HS-5 (cell line): ENCODE measurements at places on chromosomes 7 and 10.

DNA sequence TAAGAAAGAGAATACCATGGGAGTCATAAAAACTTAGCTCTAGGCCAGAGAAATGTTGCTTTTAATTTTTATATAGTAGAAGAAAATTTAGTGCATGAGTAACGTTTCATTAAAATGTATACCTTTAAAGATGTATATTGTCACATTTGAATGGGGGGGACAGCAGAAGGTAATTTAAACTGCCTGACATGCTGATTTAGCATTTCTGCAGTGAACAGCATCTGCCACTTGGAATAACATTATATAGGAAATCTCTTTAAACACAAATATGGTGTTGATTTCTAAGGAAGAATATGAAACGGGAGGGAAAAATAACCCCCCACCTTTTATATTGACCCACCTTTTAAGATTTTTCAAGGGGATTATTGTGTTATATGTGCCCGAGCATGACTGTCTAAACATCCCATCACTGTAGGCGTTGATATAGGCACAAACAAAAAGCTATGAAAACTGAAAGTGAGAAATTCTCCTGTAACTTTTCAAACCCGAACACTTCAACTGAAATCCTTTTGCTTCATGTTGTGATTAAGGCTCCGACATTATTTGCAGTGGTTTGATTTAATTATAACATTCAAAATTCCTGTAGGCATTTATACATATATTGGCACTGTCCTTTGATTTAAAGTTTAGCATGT lies 244.7 kb upstream of the CELF2 start:
- no peak for DNase-seq

DNA sequence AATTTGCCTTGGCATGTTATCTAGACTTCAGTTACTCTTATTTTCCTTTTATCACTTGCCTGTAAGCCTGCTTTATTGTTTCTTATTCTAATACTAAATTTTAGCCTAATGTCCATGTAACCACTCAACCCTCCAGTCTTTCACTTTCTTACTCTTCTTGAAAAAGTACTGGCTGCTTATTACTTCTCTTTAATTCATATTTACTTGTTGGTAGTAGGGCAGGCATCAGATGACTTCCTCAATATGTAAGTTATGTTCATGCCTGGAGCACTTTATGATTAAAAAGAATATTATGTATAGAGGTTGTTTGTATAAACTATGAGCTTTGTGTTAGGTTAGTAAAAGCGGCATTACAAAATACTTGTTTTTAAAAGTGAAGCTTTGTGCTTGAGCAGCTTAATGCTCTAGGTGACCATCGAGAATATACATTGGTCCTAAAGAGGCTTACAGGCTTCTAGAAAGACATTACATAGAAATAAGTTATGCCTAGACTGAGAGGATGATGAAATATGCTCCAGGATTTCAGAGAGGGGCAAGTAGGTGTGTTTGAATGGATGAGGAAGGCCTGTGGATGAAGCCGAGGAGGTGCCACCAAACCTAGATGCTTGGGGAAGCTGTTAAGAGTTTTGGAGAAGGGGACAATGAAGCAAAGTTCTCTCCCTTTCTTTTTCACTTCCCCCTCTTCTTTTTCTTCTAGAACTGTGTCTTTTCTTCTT lies 207.1 kb upstream of the HDAC9 start:
- no peak for DNase-seq

DNA sequence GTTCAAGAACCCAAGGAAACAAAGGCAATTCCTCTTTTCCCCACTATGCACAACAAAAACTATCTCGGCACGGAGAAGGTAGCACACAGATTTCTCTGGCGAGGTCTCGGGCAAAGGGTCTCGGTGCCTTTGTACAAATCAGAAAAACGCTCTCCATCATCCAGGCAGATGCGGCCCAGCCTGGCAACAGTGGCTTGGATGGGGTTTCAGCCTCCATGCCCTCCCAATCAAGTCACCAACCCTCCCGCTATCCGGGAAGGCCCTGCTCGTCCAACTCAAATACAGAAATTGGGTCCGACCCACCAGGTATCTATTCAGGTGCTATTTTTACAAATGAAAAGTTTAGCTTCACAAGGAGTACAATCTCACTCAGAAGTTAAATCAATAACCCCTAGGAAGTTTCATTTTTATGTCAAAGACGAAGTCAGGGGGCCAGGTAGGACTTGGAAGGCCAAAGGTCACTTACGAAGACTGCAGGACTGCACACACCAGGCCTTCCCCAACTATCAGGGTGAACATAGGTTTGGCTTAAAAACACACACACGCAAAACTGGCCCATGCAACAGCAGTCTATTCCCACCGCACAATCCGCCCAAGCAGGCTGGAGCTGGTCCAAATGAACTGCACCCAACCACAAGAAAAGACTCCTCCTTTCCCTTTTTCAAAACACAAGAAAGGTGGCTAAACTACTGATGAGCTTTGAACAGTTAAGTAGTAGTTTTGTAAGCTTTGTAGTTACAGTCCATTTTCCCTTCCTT lies 43.0 kb downstream of the GNA12 start:
- no peak for DNase-seq

GRCh38 chr7:151754142-151754590 lies 122.7 kb downstream of the PRKAG2 start:
- DNase-seq, result peak; percentile 95

DNA sequence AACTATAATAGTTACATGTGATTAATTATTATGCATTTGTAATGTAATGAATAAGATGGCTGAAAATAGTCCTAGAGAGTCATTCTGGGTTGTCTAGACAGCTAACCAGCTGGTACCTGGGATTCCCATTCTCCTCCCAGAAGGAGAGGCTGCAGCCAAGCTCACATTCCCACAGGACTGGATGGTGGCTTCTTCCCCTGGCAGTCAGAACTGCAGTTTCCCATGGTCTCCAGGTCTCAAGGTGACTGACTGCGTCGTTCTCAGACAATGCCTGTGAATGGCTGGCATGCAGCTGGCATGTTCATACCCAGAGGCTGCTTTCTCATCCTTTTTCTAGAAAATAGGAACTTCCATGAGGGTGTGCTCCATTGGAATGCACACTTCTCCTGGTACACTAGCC lies 21.3 kb downstream of the TAS2R16 start:
- no peak for DNase-seq

- DNase-seq, result no peak
These were observed 73.0 kb downstream of the PLXDC2 start for GRCh38 chr10:19889256-19889655.

DNA sequence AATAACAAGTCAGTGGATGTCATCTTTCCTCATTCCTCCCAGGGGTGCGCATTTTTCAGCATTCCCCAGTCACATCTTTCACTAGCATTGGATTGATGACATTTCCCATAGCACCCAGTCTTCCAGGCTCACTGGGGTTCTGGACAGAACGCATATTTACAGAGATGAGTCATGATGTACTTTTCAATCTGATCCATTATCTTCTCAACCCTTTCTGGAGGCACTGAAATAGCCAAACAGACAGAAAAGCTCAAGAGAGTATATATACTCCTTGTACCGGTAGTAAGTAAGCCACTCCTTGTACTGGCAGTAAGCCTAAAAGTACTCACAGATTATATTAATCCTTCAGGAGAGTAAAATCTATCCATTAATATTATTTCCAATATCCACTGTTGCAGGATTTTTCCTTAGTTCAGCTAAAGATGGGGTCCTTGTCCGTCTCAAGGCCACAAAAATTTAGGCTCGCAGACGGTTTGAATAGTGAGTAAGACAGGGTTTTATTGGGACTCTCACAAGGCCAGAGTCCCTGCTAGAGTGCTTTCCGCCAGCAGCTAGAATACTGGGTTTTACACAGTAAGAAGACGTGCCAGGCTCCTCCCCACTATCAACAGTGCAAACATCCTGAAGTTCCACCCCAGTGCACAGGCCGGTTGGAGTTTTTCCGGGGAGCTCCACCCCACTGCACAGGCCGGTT lies 60.8 kb downstream of the MDH2 start:
- DNase-seq, result no peak

- DNase-seq, result no peak
These were observed 29.0 kb downstream of the NEUROD6 start for GRCh38 chr7:31311552-31311951.

DNA sequence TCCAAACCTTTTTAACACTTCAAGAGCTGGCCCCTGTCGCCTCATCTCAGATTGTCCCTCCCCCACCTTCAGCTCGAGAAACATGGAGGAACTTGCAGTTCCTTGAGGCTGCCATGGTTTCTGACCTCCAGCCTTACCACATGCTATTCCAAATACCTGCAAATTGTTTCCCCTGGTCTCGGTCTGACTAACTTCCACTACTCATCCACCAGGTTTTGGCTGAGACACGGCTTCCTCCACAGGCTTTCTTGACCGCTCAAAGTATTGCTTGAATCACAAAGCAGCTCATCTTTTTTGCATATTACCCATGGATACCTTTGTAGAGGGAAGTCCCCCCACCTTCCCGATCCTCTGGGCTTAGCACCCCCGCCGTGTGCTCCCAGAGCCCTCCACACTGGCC lies 5.2 kb upstream of the SAMD8 start:
- DNase-seq, result no peak

- DNase-seq, result no peak
These were observed 233.2 kb upstream of the AUTS2 start for GRCh38 chr7:69364813-69365643.

DNA sequence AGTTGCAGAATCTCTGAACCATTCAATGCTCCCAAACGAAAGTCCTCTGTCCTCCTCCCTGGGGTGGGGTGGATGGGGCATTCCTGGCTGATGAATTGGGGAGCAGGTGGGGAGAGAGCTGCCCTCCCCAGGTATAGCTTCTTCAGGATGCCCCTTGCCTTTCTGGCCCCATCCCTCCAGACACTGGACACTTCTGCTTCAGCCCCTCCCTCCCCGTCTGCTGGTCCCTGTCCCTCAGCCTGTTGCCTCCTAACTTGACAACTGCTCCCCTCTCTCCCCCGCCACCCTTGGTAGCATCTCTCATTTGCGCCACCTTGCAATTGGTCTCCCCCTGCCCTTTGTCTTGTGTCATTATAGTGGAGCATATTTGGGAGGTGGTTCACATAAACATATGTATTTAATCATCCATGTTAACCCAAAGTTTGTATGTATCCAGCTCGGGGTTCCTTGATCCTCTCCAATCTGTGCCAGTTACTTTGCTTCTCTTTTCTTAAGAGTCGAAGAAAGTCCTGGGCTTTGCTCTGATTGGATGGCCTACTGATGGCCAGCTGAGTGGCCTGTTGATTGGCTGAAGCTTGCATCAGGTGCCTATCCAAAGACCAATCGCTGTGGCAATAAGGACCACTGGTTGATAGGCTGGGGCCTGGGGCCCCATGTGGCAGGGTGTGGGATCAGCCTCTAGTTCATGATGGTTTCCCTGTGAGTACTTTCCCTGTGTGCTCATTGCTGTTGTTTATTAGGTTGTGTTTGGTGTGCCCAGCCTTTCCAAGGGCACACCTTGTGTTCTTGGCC lies 4.0 kb upstream of the GCK start:
- DNase-seq, result no peak

- no peak for DNase-seq
These were observed 132.6 kb downstream of the ST7 start for GRCh38 chr7:117085769-117086463.

DNA sequence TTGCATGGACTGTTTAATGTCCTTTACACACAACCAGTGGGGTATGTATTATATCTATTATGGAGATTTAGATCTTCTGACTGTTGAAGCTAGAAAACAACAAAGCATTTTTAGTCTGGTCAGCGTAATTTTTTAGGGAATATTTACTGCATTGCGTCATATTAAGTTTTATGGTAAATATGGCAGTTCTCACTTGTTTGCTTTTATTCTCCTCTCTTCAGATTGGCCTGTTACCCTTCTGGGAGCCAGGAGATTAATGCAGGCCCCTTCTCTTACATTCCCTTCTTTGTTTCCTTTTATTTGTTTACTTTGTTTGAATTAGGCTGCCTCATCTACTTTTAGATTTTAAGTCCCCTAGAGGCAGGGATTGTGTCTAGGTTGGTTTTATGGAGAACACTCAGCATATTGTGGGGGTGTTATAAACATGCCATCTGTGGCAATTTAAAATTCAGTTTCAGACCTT lies 13.8 kb downstream of the UBE2D1 start:
- no peak for DNase-seq

- no peak for DNase-seq
These were observed 64.4 kb downstream of the KLHDC10 start for GRCh38 chr7:130134726-130135125.

DNA sequence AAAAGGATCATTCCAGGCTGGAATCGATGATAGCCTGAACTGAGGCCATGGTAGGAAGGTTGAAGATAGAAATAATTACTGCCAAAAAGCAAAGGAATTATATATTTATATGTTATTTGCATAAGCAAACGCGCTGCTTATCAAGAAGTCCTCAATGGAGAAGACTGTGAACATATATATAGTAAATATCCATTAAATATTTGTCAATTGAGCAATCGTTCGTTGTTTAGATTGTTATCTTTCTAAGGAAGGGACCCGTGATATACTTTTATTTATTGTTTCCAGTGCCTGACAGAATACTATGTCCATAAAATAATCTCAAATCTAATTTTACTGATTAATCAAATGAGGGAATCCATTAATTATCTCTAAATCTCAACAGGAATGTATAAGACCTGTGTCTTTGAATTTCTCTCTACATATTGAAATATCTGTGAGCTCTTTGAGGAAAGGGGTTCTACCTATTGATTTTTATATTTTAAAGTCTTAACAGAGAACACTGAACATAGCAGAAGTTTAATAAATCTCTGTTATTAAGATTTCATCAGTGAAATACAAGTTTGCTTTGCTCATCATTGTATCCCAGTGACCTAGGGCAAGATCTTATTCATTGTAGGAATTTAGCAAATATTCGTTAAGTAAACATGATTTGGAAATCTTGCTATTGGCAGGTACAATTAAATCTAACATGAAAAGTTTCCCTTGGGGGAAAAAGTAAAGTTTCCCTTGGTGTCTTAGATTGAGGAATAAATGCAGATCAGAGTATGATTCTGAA lies 12.0 kb upstream of the HERC4 start:
- DNase-seq, result no peak

GRCh38 chr7:25444991-25445390 lies 216.7 kb upstream of the NPVF start:
- no peak for DNase-seq

- no peak for DNase-seq
These were observed 198.1 kb downstream of the ADARB2 start for GRCh38 chr10:1539216-1539615.

DNA sequence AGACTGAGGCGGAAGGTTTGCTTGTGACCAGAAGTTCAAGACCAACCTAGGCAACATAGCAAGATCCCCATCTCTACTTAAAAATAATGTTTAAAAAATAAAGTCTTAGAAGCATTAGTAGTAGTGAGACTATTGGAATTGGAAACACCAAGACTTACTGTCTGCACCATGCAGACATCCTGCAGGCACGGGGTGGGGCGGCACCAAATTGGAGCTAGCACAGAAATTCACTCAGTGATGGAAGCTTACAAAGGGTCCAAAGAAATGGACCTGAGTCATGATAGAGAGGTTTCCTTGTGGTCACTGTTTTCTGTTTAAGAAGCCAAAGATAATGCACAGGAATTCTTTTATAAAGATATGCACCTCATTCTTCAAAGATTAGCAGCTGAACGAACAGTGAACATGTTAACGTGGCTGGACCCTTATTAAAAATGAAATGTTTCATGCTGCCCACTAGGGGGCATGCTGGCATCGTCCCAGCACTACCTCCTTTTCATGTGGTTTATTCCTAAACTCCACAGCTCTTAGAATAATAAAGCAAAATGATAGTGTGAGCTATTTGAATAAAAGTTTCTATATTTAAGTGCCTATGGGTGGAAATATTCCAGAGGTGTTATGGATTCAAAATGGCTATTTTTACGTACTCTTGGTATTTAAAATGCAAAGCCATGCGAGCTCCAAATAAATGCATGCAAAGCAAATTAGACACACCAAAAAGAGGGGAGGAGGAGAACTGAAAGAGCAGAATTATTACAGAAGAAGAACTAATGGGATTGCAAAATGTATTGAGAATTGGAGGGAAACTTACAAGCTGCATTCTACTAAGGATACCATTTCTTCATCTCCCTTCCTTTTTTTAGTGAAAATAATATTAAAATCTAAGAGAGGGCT lies 28.6 kb downstream of the PDSS1 start:
- no peak for DNase-seq
